ENCODE measurements at places on chromosomes 1 and 21.

- DNase-seq: no peak
These were observed 628.6 kb downstream of the KCNT2 start for GRCh38 chr1:195979646-195980045.

GRCh38 chr21:33780631-33781030, 135.0 kb downstream of the ATP5PO start:
- no peak for DNase-seq

DNA sequence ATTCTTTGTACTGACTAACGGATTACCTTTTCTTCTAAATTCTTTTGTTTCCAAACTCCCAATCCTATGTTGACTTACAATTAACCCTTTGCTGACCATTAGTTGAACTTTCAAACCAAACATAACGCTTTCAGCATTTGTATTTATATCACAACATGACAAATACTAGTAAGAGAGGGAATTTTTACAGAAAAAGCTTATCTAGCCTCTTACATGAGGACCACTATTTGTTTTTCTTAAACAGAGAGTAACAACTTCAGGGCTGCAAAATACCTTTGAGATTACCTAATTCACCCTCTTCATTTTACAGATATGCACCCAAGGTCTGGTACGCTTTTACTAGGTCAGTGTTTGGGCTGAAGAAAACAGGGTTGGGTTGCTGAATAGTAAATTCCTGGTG, 45.0 kb upstream of the CXADR start:
- no peak for DNase-seq

- no peak for DNase-seq
These were observed 704.5 kb upstream of the ADGRL4 start for GRCh38 chr1:79711001-79711431.

- DNase-seq: no peak
These were observed 53.8 kb upstream of the TARDBP start for GRCh38 chr1:10958614-10959013.

- no peak for DNase-seq
These were observed 51.7 kb upstream of the CTPS1 start for GRCh38 chr1:40927781-40928180.

GRCh38 chr1:191870490-191870889, 287.8 kb upstream of the RGS18 start:
- no peak for DNase-seq

GRCh38 chr1:9720785-9721605, 69.5 kb downstream of the PIK3CD start:
- no peak for DNase-seq

GRCh38 chr1:172843444-172843843, 184.5 kb downstream of the FASLG start:
- DNase-seq: no peak

GRCh38 chr1:26072305-26072704, 4.9 kb upstream of the TRIM63 start:
- DNase-seq: no peak

DNA sequence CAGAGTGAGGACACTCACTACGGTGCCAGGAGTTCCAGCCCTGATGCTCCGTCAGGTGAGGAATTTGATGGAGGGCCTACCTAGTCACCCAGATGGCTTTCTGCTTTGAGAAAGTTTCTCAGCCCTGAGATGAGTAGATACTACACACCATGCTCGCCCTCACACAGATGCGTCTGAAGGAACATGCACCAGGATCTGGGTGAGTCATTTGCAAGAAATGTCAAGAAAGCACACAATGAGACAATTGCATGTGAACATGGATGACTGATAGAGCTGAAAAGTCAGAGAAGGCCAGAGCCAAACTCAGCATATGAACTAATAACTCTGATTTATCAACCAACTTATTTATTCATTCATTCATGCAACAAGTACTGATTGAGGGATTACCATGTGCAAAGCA, 483.9 kb downstream of the OMA1 start:
- DNase-seq: no peak

DNA sequence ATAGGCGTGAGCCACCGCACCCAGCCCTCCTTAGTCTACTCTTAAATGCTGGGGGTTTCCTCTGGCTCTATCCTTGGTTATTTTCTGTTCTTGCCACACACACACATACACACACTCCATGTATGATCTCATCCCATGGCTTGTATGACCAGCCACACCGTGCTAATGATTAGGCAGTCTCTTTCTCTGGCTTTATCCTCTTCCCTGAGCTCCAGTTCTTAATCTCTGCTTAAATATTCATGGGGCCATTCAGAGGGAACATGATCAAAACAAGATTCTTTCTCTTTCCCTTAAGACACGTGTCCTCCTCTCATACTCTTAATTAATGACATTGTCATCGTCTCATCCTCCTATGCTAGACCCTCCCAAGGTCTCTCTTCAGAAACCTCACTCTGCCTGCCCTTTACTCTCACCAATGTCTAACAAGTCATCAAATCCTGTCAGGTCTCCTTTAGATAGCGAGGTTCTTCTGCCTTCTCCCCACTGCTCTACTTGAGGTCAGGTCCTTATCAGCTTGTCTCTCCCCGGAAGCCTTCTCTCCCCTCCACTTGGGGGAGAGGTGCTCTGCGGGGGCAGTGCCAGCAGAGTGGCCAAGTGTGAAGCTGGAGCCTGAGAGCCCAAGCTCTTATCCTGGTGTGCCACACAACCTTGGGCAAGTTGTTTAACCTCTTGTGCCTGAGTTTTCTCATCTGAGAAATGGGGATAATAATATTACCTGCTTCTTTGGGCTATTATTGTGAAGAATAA, 83.0 kb upstream of the GNG12 start:
- DNase-seq: no peak

GRCh38 chr1:90831910-90832309, 114.8 kb upstream of the BARHL2 start:
- no peak for DNase-seq

- no peak for DNase-seq
These were observed 1.7 kb upstream of the ELOA start for GRCh38 chr1:23741609-23742008.

- no peak for DNase-seq
These were observed 161.1 kb upstream of the RRP15 start for GRCh38 chr1:218123968-218124367.

DNA sequence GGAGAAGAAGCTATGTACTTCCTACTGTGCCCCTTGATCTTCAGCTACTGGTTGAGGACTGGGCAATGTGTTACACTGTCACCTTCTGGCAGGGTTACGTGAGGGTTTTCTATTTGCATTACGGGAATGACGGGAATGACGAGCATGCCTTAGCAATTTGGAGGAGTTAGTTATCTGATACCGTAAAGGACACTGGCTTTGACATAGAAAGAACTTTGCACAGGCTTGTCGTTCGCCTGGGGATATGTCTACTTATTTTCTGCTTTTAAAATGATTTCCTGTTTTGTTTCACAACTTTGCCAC, 19.8 kb upstream of the ACBD6 start:
- DNase-seq: no peak

DNA sequence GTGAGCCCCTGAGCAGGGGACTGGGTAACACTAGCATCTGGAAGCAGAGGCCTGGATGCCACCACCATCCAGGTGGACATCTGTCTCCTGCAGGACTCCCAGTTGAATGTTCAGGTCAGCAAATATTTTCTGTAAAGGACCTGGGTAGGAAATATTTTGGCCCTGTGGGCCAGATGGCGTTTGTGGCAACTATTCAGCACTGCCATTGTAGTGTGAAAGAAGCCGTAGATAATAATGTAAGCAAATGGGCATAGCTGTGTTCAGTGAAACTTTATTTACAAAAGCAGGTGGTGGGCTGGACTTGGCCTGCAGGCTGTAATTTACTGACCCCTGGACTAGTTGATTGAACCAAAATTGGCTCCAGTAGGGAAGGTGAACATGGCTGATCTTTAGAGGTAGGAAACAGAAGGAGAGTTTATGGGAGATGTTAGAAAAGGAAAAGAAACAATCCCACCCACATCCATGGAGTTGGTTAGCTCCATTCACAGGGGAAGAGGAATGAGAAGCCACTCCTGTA, 20.0 kb upstream of the CD101 start:
- DNase-seq: no peak

GRCh38 chr21:27326301-27326700, 359.4 kb upstream of the ADAMTS5 start:
- no peak for DNase-seq

All from CD4-positive, alpha-beta T cell treated with Interleukin-4 for 1 hour (primary cell).